ENCODE measurements at places on chromosomes 5 and 9. TPM values are rescaled to one million over a fixed set of nuclear protein-coding genes. Genes with fewer than 3 reads are reported as not detected.

NUTM2G gene
- total RNA-seq, result not detected

UNC5A gene
- total RNA-seq, result 6.6 TPM

C5orf58 gene
- total RNA-seq, result not detected

GPR21 gene
- 10.3 TPM for total RNA-seq

ZNG1F gene
- 8.9 TPM for total RNA-seq

ANXA1 gene
- 20.4 TPM for total RNA-seq

RFESD gene
- total RNA-seq, result 0.98 TPM

LURAP1L gene
- 0.98 TPM for total RNA-seq

SLC45A2 gene
- 0.49 TPM for total RNA-seq

OTP gene
- total RNA-seq, result not detected

PSIP1 gene
- 122 TPM for total RNA-seq

CMBL gene
- total RNA-seq, result 7.6 TPM

SHISAL2B gene
- total RNA-seq, result 0.49 TPM

TMEM245 gene
- total RNA-seq, result 70.3 TPM

DMRT2 gene
- total RNA-seq, result not detected

GLRA1 gene
- not detected for total RNA-seq

MEGF10 gene
- total RNA-seq, result 19.7 TPM

CDO1 gene
- 62.7 TPM for total RNA-seq

F2RL2 gene
- total RNA-seq, result 0.49 TPM

IRX2 gene
- under 0.01 TPM for total RNA-seq

RLN2 gene
- not detected for total RNA-seq

GCNT1 gene
- 5.9 TPM for total RNA-seq

GMCL2 gene
- not detected for total RNA-seq

PRDM9 gene
- not detected for total RNA-seq

LCN9 gene
- total RNA-seq, result not detected

STING1 gene
- total RNA-seq, result 3.2 TPM

BTNL8 gene
- under 0.01 TPM for total RNA-seq

PCDH1 gene
- 49.2 TPM for total RNA-seq

KCNV2 gene
- total RNA-seq, result not detected

TNFSF8 gene
- total RNA-seq, result 0.49 TPM

ZNF883 gene
- 29.0 TPM for total RNA-seq

SHOC1 gene
- total RNA-seq, result not detected

HAPLN1 gene
- 9.6 TPM for total RNA-seq

PCDHA7 gene
- total RNA-seq, result 8.1 TPM
